ENCODE measurements at places on chromosomes 4 and X.

DNA sequence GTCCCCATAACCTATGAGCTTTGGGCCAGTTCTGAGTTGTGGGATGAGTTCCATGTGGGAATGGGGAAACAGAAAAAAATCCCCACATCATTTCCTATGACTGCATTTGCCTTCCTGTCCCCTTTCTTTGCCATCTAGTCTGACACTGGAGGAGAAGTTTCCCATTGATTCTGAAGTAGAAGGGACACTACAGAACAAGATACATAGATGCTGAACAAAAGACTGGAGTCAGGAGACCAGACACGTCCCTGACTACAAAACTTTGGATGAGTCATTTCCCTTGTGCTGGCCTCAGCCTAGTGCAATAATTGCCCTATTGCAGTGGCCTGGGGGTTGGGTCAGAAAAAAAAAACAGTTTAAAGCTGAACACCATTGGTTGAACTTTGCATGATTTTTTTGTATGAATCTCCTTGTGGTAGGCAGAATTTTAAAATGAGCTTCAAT is 22.1 kb downstream of the BEX3 start:
- DNase-seq, result no peak

GRCh38 chr4:685679-686412 is 3.1 kb downstream of the SLC49A3 start:
- DNase-seq, result no peak

- DNase-seq, result no peak
These were observed 8.1 kb upstream of the SAP30 start for GRCh38 chr4:173362666-173363065.

GRCh38 chr4:17962171-17962570 is 59.4 kb downstream of the LCORL start:
- no peak for DNase-seq

DNA sequence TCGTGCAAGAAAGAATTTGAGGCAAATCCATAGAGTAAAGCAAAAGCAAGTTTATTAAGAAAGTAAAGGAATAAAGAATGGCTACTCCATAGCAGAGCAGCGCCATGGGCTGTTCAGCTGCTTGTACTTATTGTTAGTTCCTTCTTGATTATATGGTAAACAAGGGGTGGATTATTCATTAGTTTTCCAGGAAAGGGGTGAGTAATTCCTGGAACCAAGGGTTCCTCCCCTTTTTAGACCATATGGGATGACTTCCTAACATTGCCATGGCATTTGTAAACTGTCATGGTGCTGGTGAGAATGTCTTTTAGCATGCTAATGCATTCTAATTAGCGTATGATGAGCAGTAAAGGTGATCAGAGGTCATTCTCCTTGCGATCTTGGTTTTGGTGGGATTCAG is 23.5 kb upstream of the CEP135 start:
- DNase-seq, result no peak
